ENCODE measurements at places on chromosomes 16 and 17. TPM values are rescaled to one million over a fixed set of nuclear protein-coding genes. Genes with fewer than 3 reads are reported as not detected.
A peak's percentile ranks its signal among the peaks of the same experiment; 100 is the strongest.

DOC2A gene
- not detected for total RNA-seq

BOLA2 gene
- 57.3 TPM for total RNA-seq

- DNase-seq: no peak
Observed at GRCh38 chr17:76233588-76234353, 6.5 kb downstream of the RNF157 start.

SLC12A3 gene
- not detected for total RNA-seq

DNA sequence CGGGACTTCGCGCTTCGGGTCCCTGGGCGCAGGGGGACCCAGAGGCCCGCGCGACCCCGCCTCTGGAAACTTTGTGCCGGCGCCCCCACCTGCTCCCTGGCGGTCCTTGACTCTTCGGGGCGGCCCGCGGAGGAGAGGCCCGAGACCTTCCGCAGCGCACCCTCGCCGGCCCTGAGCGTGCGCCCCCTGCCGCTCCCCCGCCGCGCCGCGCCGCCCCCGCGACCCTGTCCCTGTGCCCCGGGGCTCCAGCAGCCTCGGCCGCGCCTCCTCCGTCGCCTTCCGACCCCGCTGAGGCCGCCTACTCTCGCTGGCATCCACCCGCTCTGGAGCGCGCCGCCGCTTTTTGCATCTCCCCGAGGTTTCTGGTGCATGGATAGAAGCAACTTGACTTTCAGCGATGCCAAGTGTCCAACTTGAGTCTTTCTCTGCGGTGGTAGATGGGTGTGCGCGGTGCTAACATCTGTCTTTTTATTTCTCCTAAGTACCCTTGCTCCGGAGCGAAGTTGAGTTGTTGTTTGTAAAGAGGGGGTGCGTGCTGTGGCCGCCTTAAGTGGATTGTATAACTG is 414 bp downstream of the DUSP14 start:
- peak; percentile 74 for DNase-seq

DNA sequence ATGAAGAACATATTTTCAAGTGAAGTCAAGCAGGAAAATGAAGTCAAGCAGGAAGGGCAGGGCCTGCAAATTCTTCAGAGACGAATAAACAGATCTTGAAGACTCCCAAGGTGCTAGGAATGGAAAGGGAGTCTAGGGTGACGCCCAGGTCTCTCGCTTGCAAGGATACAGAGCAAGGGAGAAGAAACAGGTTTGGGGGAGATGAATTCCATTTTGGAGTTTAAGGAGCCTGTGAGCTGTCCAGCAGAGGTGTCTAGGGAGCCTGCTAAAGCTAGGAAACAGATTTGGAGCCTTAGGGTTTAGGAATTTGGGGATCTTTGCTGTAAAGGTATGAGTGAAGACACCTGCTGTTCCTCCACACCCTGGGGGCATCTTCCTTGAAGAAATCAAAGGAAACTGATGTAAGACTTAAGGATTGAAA is 2.0 kb upstream of the UNKL start:
- DNase-seq: no peak

DNA sequence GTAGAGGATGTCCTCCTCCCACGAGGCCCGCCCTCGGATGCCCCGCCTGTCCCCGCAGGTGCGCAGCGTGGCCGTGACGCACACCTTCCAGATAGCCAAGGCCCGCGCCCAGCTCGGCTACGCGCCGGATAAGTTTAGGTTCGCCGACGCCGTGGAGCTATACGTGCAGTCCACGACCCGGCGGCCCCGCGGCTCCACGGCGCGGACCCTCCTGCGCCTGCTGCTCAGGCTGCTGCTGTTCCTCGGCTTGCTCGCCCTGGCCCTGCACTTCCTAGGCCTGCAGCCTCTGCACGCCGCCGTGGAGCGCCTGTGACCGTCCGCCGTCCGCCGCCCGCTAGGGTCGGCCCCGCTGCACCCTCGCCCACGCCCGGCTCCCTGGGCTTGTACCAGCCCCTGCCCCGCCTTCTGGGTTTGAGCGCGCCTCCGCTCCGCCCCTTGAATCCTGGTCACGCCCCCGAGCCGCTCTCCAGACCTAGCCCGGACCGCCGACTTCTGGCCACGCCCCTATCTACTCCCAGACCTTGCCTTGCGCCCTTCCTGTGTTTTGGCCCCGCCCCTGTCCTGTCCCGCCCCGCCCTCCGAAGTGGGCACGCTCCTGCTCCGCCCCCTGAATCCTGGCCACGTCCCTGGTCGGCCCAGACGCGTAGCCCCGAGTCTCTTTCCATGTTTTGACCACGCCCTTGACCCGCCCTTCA is 15.8 kb upstream of the EEF2K start:
- no peak for DNase-seq

DNA sequence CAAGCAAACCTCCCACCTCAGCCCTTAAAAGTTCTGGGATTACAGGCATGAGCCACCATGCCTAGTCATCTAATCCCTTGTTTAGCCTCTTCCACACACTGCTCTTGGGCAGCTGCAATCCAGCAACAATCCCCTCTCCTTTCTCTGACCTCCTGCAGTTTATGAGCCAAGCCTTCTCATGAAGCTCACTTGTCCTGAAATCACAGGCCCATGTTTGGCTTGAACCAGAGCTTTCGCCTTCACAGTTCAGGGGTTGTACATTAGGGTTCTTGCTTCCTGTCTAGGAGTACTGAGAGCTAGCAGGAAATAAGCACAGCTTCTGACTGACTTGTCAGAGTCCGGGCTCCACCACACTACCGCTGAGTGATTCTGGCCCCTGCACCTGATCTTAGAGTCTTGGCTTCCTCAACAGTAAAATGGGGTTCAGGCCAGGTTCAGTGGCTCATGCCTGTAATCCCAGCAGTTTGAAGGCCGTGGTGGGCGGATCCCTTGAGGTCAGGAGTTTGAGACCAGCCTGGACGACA is 16.3 kb downstream of the ERAL1 start:
- DNase-seq: no peak

DNA sequence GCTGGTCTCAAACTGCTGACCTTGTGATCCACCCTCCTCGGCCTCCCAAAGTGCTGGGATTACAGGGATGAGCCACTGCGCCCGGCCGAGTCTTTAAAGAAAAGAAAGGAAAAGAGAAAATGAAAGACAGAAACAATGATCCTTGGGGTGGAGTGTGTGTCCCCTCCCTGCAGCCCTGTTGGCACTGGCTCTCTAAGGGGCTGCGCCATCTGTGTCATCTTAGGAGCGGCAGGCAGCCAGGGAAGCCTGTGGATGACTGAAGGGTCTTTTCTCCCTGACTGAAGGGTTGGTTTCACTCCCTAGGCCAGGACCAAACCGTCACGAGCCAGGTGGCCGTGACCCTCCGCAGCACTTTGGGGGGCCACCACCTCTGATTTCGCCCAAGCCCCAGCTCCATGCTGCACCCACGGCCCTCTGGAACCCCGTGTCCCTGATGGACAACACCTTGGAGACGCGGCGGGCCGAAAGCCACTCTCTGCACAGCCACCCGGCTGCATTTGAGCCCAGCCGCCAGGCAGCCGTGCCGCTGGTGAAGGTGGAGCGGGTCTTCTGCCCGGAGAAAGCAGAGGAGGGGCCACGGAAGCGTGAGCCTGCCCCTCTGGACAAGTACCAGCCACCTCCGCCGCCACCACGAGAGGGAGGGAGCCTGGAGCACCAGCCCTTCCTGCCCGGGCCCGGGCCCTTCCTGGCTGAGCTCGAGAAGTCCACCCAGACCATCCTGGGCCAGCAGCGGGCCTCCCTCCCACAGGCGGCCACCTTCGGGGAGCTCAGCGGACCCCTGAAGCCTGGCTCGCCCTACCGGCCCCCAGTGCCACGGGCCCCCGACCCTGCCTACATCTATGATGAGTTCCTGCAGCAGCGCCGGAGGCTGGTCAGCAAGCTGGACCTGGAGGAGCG is 27.7 kb downstream of the GINS2 start:
- no peak for DNase-seq

- DNase-seq: peak; percentile 84
Observed at GRCh38 chr17:50707289-50708049, at the start of gene ANKRD40. ANKRD40 (minus strand) TSS chr17:50707914; CDS start chr17:50707654, 260 bp downstream.

- DNase-seq: no peak
Observed at GRCh38 chr17:77506371-77506991, 365.7 kb downstream of the SEC14L1 start.

- no peak for DNase-seq
Observed at GRCh38 chr17:10499950-10500349, 18.4 kb downstream of the MYH1 start.

DNA sequence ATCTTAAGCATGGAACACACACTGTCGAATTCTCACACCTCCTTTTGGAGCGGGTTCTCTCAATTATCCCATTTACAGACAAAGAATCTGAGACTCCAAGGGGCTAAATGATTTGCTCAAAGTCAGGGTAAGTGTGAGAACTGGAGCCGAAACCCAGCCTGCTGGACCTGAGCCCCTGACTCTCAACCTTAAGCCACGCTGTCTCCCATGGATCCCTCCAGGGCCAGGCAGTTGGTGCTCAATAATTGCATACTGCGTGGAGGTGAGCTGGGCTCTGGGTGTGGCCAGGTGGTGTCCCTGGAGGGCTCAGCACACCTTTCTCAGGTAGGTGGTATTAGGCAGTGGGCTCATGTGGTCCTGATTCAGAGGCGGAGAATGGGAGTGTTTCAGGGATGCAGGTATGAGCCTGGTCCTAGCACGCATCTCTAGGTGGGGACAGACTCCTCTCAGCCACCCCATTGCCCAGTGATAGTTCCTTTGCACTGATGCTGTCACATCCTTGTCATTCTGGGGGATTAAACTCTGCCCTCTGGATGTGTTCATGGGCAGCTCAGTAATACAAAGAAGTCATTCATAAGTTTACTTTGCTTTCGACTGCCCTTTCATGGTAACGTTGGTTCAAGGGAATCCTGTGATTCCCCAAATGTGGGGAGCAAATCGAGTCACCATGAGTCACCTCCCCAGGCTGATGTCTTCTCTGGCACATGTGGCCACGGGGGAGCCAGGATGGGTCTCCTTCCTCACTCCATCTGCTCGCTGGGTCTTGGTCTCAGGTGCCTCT is 399.5 kb upstream of the TNRC6C start:
- peak; percentile 58 for DNase-seq

DNA sequence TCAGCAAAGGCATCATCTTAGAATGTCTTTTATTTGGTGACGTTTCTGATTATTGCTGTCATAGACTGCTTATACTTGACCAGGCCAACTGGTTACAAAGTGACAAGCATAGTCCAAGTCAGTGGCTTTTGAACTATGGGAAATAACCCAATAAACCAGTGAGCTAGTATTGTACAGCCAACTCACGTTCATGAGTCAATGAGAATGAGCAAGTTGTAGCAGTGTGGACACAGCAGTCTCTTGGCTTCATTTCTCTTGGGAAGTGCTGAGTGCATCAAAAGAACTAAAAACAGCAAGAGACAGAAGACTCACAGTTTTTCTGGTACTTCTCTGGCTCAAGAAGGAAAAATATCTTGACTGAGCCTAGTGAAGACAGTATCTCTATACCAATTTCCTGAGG is 36.9 kb upstream of the CRISPLD2 start:
- DNase-seq: no peak

- no peak for DNase-seq
Observed at GRCh38 chr16:2773188-2773968, 3.7 kb downstream of the ELOB start.

DNA sequence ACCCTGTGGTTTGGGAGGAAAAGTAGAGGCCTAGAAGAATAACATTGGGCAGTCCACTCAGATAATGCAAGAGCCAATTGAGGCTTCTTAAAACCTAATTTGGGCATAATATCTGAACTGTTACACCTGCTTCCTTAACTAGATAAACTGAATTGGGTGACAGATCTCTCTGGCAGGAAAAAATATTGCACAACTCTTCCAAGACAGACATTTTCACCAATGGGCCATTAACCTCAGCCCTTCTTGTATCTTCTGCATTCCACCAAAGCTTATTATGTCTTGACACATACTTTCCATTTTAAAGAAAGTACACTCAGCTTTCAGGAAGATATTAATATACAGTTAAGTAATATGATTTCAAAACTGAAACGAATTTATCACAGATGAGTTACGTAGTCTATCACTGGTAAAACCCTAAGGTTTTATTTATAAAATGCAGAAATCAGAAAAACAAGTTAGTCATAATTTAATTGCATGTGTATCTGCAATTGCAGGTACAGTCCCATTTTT is 79.9 kb upstream of the MON1B start:
- no peak for DNase-seq

- no peak for DNase-seq
Observed at GRCh38 chr17:14135906-14136590, 66.7 kb downstream of the COX10 start.

HCRT gene
- total RNA-seq: not detected

DNA sequence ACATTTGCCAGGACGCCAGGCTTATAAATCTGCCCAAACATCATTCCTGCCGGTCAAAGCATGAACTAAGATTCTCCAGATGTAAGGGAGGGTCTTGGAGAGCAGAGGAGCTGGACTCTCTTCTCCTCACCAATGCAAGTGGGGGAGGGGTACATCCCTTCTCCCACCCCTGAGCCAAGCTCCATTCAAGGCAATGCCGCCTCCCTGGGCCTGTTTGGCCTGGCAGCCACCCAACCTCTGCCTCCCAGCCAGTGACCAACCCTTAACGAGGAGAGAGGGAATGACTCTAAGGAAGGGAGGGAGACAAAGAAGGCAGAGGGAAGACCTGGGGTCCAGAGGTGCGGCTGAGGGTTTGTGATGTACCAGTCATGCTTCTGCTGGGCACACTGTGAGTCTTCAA is 13.8 kb downstream of the C17orf50 start:
- peak; percentile 70 for DNase-seq

DNA sequence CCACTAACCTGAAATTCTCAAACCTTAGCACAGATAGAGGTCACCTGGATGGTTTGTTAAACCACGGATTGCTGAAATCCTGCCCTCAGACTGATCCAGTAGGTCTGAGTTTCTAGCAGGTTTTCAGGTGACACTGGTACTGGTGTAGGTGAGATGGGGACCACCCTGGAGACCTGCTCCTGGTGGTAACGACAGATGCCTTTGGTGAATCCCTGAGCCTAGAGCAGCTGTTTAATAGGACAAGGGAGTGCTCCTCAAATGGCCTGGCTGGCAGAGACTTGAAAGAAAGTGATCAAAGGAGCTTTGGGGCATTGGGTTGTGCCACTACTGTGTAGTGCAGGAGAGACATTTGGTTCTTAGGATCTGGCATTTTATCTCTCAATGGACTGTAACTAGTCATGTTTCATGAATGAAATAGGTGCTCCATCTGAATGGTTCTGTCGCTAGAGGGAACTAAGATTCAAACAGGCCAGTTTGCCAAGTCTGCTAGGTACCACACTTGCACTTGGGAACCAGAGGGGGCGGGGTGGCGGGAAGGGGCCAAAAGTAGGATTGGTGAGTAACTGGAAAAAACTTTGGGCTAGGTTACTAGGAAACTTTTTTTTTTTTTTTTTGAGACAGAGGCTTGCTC is 2.9 kb upstream of the IFI35 start:
- peak; percentile 79 for DNase-seq

- DNase-seq: no peak
Observed at GRCh38 chr17:1166276-1166675, 13.5 kb downstream of the ABR start.

DNA sequence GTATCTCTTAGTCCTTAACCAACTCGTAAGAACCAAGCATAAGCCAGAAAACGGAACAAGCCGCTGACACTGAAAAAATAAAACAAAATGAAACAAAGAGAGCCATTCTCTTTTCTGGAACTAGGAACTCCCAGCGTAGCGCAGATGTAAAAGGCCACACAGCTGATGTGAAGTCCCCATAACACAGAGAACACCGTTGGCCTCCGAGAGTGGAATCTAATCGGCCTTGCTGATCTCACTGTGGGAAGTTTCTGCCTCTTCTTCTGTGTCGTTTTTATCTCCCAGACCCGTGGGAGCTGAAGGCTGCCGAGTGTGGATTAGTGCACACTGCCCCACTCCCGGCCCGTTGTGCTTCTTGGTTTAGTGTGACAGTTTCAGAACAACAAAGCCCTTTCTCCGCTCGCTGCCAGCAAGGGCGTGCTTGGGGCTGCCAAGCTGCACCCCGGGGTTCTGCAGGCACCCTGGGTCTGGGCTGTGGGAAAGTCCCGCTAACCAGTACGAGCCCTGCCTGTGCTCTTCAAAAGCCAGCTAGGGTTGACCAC is 21.7 kb downstream of the TTYH2 start:
- no peak for DNase-seq

Data from Daoy (cell line).